ENCODE measurements at places on chromosomes 2 and 18. TPM values are rescaled to one million over a fixed set of nuclear protein-coding genes. Genes with fewer than 3 reads are reported as not detected.

DNA sequence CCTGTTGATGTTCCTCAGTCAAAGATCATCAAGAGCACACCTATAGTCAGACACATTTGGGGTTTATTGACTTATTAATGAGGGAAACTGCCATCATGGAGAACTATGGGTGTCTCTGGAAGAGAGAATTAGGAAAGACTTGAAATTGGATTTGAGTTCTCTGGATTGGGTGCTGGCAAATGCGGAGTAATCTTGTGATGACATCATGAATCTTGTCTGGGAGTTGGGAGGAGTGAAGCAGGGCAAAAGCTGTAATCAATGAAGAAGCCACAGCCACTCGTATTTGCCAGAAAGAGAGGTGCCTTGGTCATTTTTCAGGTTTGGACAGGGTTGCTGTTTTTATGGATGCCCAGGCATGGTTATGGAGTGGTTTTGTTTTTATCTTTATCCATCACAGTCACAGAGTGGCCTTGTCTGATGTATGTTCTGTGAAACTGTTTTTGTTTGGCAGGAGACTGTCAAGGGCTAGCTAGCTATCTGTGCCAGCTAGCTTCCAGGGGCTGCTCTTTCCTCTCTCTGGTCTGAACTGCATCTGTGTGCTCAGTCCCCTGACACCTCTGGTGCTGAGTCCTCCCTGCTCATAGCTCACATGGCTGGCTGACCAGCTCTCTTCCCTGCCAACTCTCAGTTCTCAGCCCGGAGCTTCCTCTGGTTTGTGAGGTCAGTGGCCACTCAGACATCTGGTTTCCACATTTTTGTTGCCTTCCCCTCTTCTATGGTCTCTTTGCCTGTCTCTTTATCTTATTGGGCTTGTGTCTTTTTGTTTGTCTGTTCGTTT is 193.4 kb upstream of the RMP24 start:
- no peak for DNase-seq

- no peak for DNase-seq
Measured at GRCh38 chr2:1621501-1621900, 122.8 kb downstream of the PXDN start.

- no peak for DNase-seq
Measured at GRCh38 chr2:169819106-169819505, 5.6 kb downstream of the METTL5 start.

DNA sequence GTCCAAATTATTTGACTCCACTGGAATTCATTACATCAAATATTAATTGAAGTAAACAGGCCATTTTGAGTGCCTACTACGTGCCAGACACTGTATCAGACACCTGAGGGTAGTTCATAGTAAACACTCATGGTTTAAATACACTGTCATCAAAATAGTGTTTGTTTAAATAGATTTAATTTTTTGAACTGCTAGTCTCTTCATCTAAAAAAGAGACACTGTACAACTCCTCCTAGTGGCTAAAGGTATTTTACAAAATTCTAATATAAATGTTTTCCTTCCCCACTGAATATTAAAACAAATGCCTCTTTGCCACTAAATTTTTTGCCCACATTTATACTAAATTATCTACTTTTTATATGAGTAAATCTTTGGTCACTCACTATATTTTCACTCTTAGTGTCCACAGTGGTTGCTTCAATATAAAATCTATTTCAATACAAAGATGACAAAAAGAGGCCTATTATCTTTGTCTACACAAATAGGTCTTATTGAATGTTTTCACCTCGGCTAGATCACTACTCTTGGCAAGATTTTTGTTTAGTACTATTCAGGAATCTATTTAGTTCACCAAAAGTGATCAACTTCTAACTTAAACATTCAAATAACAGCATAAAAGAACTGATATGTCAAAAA is 122.1 kb downstream of the TMEM247 start:
- no peak for DNase-seq

The DSG4 gene
- total RNA-seq = 0.24 TPM

- DNase-seq = no peak
Measured at GRCh38 chr2:81283081-81283480, 978.5 kb upstream of the LRRTM1 start.

DNA sequence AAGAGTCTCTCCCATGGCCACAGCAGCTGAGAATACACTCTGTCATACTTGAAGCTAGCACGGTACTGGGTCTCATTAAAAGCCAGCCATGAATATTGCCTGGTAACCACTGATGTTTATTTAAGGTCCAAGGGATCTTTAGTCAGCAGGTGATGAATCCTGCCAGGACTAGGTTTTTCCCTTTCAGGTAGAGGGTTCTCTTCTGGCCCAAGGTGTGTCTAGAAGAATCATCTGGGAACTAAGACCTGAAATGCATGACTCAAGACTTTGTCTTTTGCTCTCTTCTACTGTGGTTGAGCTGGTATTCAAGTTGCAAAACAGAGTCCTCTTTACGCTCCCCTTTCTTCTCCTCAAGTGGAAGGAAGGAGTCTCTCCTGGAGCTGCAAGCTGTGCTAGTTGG is 400.5 kb upstream of the FSIP2 start:
- DNase-seq = no peak

DNA sequence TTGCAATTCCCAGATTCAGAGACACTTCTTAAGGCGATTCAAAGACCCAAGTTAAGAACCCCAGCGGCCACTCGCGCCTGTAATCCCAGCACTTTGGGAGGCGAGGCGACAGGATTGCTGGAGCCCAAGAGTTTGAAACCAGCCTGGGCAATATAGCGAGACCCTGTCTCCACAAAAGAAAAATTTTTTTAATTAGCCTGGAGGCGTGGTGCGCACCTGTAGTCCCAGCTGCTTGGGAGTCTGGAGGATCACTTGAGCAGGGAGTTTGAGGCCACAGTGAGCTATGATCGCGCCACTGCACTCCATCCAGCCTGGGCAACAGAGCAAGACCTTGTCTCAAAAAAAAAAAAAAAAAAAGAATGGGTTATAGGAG is 585 bp upstream of the ANAPC1 start:
- DNase-seq = no peak

GRCh38 chr2:42114091-42114490 is 55.1 kb upstream of the EML4 start:
- DNase-seq = no peak

Data from umbilical cord (tissue), 2 donors.